ENCODE measurements at places on chromosomes 4 and X.

DNA sequence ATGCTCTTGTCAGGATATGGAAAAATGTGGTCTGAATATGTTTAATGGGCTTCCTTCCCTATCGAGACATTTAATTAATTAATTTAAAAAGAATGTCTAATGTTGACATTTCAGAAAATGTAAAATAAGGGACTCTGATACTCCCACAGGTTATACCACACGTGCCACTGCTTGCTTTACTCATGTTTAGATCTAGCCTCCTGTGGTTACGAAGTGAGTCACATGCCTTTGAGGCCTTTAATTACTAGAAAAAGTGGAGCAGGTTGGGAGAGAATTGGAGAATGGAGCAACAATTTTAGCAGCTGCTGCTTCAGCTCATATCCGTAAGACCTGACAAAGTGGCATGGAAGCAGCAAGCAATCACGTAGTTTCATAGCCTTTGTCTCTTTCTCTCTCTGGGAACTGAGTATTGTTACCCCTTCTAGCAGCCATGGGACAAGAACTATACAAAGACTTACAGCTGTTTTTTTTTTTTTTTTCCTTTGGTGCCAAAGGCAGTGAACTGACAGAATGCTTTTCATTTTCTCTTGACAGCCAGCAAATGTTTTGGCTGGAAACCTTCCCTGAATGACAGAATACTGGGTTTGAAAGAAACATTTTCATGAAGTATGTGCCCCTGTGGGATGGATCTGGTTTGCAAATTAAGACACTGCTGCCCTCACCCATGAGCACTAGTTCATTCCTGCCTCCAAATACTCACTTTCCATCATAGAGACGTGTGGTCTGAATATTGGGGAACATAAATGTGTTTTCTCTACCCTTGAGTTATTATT is 355.1 kb upstream of the PABPC5 start:
- DNase-seq = no peak

DNA sequence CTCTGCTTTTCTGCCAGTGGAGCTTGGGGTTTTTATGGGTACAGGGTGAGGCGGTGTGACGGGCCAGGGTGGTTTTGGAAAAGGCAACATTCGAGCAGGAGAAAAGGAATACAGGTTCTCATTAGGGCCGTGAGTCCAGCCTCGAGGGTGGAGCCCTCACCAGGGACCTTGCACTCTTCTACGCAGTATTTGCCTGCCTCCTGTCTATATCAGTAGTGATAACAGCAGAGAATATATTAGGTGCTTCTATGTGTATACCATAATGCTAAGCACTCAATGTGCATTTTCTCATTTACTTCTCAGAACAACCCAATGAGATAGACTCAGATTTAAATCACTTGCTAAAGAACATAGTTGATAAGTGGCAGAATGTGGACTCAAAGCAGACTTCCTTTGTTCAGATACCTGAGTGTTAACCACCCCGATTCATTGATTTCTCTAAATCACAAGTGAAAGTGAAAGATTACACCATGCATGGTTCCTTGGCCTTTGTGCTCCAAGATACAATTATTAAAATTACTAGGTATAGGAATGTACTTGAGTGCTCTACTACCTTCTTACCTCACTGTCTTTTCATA is 403.9 kb downstream of the PCDH7 start:
- no peak for DNase-seq

GRCh38 chrX:7334253-7334935 is 186.4 kb upstream of the PUDP start:
- DNase-seq = no peak

- no peak for DNase-seq
Observed at GRCh38 chrX:2383735-2384134, 117.0 kb downstream of the DHRSX start.

DNA sequence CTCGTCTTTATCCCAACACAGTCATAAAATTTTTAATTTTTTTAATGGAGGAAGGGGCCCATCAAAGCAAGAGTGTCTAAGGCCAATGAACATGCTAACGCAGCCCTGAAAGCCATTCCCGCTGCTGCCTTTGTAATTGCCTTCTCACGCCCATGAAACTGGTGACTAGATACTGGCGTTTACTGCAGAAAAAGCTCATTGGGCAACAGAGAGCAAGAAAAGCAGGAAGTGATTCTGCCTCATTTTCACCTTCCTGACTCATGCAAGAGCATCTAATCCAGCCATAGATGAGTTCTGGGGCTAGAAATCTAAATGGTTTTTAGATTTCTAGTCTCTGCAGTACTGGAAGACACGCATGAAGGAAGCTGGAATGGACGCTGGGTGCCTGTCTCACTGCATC is 72.5 kb downstream of the ANXA3 start:
- no peak for DNase-seq

GRCh38 chrX:38986586-38986985 is 185.3 kb downstream of the MID1IP1 start:
- no peak for DNase-seq

DNA sequence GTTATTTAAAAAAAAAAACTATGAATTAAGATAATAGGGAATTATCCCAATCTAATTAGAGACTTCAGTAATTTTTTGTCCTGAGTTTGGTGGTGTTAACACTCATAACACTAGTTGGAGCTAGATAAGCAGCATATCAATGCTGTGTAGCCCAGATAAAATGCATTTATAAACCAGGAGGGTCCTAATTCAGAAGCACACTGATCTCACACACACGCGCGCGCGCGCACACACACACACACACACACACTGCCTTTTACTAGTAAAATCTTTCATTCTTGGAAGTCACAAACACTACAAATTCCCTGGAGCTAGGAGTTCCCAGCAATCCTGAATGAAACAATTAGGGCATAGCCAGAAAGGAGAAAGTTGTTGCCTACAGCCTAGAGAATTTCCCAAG is 3.2 kb downstream of the UNC5C start:
- DNase-seq = no peak

All from CD8-positive, alpha-beta memory T cell (primary cell).